Activated T-helper 1 cell treated with anti-CD3 and anti-CD28 coated beads, Interleukin-2, amount 50 U/mL, for 16 hours (primary cell): ENCODE measurements at places on chromosomes 1 and 21.

- DNase-seq: no peak
Measured at GRCh38 chr1:206512058-206512850, 4.9 kb downstream of the RASSF5 start.

DNA sequence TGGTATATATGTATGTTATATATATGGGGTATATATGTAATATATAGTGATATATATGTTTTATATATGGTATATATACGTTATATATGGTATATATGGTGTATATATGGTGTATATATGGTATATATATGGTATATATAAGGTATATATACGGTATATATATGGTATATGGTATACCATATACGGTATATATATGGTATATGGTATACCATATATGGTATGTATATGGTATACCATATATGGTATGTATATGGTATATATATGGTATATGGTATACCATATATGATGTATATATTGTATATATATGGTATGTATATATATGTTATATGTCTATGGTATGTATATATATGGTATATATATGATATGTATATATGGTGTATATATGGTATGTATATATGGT lies 447.7 kb upstream of the USP24 start:
- DNase-seq: no peak

DNA sequence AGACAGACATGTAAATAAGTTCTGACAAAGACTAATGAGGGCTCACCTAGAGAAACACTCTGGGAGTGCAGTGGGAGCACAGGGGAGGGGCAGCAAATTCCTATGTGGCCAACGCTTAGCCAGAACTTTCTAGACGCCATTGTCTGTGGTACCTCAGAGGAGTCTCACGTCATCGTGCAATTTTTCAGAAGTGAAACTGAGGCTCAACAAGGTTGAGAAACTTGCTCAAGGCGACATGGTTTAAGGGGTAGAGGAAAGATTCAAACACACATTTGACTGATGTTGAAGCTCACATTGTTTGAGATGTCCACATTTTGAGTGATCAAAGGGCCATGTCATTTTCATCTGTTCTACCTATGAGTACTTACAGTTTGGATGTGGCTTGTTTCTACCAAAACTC lies 152.6 kb upstream of the LMO4 start:
- DNase-seq: no peak

- no peak for DNase-seq
Measured at GRCh38 chr1:162500805-162501204, 3.2 kb downstream of the UHMK1 start.

DNA sequence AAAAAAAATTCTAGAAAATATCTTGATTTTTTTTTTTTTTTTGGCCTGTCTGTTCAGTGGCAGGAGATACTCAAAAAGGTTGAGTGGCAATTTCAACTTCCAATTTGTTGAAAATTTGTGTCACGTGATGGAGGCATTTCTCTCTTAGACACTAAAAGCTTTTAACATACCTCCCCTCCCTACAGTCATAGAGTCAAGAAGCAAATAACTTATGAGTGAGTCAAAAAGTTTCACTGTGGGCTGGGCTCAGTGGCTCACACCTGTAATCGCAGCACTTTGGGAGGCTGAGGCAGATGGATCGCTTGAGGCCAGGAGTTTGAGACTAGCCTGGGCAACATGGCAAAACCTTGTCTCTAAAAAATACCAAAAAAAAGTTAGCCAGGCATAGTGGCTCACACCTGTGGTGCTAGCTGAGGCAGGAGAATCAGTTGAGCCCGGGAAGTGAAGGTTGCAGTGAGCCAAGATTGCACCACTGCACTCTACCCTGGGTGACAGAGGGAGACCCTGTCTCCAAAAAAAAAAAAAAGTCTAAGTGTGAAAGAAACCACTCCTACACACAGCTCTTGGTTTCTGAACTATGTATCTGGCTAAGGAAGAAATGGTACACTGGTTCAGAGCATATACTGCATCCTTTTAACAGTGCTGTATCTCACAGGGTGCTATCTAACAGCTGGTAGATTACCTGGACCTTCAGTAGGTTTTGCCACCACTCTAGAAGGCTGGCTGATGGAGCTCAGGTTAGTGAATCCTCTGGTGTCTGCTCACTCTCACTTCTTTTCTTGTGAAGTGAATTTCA lies 11.6 kb upstream of the BSDC1 start:
- no peak for DNase-seq

GRCh38 chr1:33306653-33307493 lies 14.0 kb downstream of the A3GALT2 start:
- no peak for DNase-seq

DNA sequence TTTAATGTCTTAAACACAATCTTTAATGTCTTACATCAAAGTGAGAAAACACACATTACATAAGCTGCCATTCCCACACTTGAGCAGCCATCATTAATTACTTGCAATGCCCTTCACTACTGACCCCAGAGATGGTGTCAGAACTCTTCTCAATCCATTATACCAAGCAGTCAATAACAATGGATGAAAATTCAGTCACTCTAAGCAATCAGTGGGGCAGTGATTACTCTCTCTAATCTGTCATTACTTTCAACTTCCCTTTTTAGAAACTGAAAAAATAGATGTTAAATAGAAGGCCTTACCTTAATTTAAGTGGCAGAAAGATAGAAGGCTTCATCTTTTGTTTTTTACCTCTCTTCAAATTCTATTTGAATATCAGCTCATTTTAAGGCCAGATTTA lies 9.7 kb upstream of the FRRS1 start:
- no peak for DNase-seq

DNA sequence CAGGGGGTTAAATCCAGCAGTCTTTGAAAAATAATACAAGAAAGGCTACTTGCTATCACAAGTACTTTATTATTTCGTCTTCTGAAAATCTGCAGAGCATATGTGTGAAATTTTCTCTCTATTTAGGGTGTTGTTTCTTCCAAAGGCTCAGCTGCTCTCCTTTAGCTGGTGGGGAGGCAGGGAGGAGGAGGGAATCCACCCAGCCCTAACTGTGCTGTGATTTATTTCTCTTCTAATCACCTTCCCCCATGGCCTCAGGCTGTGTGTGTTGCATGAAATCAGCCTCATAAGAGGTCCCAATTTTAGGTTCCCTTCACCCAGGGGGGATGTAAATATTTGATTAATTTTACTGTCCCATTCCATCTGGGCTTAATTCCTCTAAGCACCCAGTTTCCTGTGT lies 77.6 kb upstream of the PGBD5 start:
- DNase-seq: no peak

GRCh38 chr21:42222821-42223390 lies 4.0 kb downstream of the ABCG1 start:
- DNase-seq: no peak

- DNase-seq: no peak
Measured at GRCh38 chr1:107692580-107693345, 272.2 kb downstream of the VAV3 start.

GRCh38 chr1:113534875-113535274 lies 144.6 kb downstream of the MAGI3 start:
- DNase-seq: no peak

- no peak for DNase-seq
Measured at GRCh38 chr1:240888039-240888786, 276.3 kb upstream of the GREM2 start.

DNA sequence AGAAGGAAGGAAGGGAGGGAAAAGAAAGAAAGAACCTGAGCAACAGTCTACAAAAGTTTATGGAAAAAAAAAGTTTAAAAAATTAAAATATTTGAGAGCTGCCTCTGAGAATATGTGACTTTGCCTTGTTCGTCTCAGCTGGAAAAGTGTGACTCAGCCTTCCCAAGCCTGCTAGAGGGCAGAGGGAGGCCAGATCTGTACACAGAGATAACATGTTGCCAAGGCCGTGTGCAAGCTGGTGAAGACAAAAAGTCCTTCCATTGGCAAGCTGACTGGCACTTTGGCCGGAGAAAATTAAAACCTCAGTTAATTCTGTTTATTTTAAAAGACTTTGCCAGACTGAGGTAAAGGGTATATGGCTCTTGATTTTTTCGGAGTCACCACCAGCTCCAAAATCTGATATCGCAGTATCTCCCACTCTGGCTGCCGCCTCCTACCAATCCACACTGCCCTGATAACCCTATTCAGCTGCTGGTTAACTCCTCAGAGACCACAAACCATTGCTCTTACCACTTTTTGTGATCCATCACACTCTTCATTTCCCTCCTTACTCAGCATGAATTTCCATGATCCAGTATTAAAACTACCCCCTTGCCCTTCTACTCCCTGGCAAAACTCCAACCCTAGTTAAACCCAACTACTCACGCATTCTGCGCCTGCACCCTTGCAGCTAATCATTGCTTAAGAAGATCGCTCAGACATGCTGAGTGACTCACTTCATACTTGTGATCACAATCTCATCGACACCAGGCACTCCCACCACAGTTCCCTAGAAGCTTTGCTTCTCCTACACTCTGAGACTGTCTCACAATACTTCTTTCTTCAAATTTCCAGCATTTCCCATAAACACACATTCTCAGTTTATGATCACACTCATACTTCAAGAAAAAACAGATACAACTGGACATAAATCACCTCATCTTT lies 5.7 kb upstream of the PPP1R15B start:
- no peak for DNase-seq

- no peak for DNase-seq
Measured at GRCh38 chr1:218613105-218613504, 268.0 kb downstream of the TGFB2 start.

- DNase-seq: no peak
Measured at GRCh38 chr1:1283821-1284220, 3.6 kb downstream of the SCNN1D start.

DNA sequence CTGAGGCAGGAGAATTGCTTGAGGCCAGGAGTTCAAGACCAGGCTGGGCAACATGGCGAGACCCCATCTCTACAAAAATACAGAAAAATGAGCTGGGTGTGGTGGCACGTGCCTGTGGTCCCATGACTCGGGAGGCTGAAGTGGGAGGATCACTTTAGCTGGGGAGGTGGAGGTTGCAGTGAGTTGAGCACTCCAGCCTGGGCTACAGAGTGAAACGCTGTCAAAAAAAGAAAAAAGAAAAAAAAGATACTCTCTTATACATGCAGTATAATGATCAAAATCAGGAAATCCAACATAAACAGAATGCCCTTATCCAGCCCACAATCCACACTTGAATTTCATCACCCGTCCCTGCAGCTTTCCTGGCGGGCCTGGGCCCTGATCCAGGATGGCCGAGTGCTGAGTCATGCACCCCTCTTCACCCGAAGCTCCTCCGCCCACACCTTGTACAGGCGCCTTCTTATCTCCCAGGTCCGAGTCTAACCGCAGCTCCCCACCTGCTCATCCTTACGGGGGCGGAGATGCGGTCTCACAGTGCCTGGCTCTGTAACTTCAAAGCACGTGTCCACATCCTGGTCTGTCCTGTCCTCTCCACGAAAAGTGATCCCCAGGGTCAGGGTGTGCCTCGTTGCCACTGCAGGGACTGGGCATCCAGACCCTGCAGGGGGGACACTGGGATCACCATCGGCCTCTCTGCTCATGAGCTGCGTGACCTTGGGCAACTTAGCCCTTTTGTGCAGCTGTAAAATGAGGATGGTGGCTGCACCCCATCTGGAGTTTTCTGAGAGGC lies 120.2 kb upstream of the SLC45A1 start:
- DNase-seq: no peak

DNA sequence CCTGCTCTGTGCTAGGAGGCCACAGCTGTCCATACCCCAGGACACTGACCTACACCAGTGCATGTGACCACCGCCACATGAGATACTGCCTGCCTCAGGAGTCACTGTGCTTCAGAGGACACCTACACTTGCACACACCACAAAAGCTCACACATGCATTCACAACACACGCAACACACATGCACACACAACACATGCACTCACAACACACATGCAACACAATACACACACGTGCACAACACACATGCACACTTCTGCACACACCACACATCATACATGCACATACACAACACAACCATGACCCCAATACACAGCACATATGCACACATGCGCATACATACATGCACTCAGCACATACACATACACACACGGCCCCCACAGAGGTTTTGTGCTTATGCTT lies 28.7 kb upstream of the BACE2 start:
- DNase-seq: no peak

GRCh38 chr1:150995896-150996295 lies 10.8 kb downstream of the MINDY1 start:
- DNase-seq: no peak

DNA sequence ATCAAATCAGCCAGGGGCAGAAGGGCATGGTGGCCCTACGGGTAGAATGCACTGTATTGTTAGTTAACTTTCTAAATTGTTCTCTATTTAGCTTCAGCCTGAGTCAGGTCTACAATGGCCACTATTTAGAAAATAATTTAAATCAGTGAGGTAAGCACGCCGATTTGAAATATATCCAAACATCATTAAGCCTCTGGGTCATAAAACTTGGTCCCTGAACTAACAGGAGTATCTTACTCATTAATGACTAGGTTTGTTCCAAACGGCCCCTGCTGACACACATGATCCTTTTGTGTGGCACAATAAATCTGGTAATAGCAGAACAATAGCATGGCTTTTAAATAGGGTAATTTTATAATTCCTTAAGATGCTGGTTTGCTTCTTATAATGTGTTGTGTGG lies 48.4 kb downstream of the STX6 start:
- no peak for DNase-seq

DNA sequence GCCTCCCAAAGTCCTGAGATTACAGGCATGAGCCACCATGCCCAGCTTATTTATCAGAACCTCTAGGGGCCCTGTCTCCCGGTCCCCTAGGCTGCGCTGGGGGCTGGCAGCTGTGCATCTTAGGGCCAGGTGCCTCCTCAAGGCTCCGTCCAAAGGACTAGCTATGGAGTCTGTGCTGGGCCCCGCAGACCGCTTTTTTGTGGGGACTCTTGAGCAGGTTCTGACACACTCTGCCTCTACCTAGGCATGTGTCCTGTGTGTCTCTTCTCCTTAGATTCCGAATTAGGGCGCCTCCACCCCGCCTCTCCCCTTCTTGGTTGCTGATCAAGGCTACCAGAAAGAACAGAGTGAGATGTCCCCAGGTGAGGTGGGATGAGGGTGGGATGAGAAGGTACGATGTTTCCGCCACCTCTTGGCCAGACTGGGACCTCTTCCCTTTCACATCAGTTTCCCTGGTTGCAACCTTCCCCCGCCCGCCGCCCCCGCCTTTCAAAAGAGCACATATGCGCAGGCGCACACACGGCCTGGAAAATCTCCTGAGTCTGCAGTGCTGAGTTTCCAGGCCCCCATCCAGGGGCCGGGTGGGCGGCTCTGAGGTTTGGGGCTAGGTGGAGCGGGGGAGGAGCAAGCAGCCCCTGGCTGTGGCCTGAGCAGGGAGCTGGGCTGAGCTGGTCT lies 5.0 kb upstream of the PTPN7 start:
- DNase-seq: no peak

GRCh38 chr1:6486433-6487011 lies 4.9 kb downstream of the PLEKHG5 start:
- DNase-seq: peak; percentile 82

DNA sequence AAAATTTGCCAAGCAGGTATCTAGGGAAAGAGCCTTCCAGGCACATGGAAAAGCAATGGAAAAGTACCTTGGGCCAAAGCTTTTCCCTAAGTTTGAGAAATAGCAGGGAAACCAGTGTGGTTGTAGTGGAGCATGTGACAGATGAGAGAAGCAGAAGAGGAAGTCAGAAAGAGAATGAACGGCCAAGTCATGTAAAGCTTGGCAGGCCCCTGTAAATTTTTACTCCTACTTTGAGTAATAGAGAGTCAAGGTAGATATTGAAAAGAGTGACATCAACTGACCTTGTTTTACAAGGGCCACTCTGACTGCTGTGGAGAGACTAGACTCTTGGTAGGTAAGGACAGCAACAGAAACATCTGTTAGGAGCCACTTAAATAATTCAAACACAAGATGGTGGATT lies 180.9 kb upstream of the PRMT6 start:
- no peak for DNase-seq
